Stimulated activated CD8-positive, alpha-beta memory T cell treated with anti-CD3 and anti-CD28 coated beads, Interleukin-4, amount 100 ng/mL, for 24 hours (primary cell): ENCODE measurements at places on chromosomes 4 and X.

DNA sequence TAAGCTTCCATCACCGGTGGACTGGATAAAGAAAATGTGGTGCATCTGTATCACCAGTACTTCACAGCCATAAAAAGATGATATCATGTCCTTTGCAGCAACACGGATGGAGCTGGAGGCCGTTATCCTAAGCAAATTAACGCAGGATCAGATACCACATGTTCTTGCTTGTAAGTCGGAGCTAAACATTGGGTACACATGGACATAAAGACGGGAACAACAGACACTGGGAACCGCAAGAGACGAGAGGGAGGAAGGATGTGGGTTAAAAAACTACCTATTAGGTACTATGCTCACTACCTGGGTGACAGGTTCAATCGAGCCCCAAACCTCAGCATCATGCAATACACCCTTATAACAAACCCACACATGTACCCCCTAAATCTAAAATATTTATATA, 16.3 kb upstream of the IDS start:
- DNase-seq: no peak

DNA sequence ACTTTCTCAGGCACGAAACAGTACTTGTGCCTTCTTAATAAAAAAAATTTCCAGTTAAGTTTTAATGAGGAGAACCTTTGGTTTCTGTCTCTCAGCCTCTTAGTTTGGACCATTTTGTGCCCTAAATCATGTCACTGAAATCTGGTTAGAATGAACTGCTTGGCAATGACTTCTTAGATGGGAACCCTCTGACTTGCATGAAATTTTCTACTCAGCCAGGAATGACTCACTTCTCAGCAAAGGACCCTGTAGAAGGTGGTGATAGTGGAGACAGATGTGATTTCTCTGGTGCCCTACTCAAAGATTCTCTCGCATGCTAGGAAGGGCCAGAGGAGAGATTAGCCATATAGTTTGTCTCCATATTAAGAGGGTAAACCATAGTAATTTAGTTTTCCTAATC, 50.5 kb downstream of the RASL11B start:
- DNase-seq: no peak

DNA sequence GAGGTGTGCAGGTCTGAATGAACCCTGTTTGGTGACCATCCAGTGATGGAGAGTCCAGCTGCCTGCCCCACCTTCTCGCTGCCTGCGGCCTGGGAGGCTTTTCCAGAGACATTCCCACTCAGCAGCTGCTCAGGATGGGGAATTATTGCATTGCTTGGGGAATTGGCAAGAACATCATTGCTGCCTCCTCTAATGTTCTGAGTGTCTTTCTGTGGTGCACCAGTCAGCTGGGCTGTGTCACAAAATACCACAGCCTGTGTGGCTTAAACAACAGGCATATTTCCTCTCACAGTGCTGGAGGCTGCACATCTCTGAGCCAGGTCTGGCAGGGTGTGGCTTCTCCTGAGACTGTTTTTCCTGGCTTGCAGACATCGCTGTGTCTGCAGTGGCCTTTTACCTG, 86.8 kb upstream of the AFAP1 start:
- no peak for DNase-seq

- DNase-seq: no peak
These were observed 7.8 kb upstream of the GLOD5 start for GRCh38 chrX:48753708-48754228.

DNA sequence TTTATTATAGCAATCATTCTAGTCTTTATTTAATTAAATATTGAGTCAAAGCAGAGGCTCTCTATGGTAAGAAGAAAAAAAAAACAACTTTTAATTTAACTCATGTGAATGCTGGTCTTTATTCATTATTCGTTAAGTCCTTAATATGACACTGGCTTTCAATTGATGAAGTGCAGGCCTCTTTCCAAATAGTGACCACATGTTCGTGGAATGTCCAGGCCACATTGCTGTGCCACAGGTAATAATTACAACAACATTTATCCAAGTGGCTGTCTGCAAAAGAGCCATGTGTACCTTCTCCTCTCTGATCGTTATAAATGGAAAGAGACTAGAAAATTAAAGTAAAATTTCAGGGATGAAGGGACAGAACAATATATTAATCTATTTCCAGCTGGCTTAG, 220.1 kb upstream of the PABPC4L start:
- no peak for DNase-seq

- no peak for DNase-seq
These were observed at the start of gene EMCN for GRCh38 chr4:100517864-100518341. TSS of gene EMCN (minus strand) at chr4:100518022. CDS start at chr4:100517914, 108 bp downstream.
